ENCODE measurements at places on chromosomes 5 and 9. TPM values are rescaled to one million over a fixed set of nuclear protein-coding genes. Genes with fewer than 3 reads are reported as not detected.

Gene KCNV2
- total RNA-seq: not detected

DNA sequence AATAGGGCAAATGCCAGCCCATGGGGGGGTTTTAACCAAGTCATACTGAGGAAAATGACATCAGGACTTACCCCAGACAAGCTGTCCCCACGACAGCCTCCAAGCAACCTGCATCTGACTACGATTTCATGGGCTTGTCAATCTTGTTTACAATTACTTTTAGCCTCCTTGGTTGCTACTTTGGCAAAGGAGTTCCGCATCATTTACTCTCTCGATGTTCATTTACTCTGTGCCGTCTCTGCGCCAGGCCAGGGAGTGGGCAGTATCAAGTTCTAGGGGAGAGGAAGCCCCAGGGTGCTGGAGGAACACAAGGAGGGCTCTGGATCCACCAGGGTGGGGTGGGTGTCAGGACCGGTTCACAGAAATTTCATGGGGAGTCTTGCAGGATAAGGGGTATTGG is 23.9 kb downstream of the PTPN3 start:
- DNase-seq: no peak

Gene ROR2
- total RNA-seq: 12.4 TPM

Gene CER1
- 0.32 TPM for total RNA-seq

GRCh38 chr9:78921341-78921740 is 624.4 kb downstream of the PSAT1 start:
- no peak for DNase-seq

DNA sequence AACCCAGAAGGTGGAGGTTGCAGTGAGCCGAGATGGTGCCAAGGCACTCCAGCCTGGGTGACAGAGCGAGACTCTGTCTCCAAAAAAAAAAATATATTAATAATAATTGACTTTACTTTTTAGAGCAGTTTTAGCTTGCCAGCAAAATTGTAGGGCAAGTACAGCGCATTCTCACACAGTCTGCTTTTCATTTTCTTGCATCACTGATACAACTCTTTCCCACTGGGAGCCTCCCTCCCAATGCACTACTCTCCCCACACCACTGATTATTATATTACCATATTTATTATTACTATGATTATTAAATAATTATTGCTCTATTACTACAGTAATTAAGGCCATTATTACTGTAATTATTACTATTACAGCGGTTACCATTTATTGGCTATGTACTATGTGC is 212.8 kb downstream of the GNA14 start:
- DNase-seq: no peak

- no peak for DNase-seq
Observed at GRCh38 chr5:119323601-119324000, 32.2 kb upstream of the TNFAIP8 start.

DNA sequence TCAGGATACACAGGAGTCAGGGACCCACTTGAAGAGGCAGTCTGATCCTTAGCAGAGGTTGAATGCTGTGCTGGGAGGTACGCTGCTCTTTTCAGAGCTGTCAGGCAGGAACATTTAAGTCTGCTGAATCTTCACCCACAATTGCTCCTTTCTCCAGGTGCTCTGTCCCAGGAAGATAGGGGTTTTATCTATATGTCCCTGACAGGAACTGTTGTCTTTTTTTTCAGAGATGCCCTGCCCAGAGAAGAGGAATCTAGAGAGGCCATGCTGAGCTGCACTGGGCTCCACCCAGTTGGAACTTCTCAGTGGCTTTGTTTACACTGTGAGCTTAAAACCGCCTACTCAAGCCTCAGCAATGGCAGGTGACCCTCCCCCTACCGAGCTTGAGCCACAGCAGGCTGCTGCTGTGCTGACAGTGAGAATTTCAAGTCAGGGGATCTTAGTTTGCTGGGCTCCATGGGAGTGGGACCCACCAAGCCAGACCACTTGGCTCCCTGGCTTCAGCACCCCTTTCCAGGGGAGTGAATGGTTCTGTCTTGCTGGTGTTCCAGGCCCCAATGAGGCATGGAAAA is 169.0 kb downstream of the FBXL17 start:
- no peak for DNase-seq

Gene ACSL6
- total RNA-seq: 1.7 TPM

DNA sequence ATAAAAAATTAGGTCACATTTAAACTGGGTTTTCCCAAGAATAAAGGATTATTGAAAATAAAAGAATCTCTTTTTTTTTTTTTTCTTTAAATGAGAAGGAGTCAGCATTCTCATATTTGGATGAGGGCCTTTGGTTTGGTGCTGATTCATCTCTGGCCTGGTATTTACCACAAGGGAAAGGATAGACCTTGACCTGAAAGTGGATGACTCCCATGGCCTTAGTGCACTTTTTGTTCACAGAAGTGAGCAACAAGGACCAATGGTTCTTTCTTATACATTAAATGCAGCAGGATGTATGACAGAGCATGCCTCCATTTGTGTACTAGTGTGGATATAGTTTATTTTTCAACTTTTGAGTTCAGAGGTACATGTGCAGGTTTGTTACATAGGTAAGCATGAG is 6.9 kb downstream of the YTHDC2 start:
- no peak for DNase-seq

GRCh38 chr5:16234598-16234997 is 55.0 kb upstream of the MARCHF11 start:
- no peak for DNase-seq

- DNase-seq: no peak
Observed at GRCh38 chr9:91776409-91777291, 173.4 kb downstream of the ROR2 start.

DNA sequence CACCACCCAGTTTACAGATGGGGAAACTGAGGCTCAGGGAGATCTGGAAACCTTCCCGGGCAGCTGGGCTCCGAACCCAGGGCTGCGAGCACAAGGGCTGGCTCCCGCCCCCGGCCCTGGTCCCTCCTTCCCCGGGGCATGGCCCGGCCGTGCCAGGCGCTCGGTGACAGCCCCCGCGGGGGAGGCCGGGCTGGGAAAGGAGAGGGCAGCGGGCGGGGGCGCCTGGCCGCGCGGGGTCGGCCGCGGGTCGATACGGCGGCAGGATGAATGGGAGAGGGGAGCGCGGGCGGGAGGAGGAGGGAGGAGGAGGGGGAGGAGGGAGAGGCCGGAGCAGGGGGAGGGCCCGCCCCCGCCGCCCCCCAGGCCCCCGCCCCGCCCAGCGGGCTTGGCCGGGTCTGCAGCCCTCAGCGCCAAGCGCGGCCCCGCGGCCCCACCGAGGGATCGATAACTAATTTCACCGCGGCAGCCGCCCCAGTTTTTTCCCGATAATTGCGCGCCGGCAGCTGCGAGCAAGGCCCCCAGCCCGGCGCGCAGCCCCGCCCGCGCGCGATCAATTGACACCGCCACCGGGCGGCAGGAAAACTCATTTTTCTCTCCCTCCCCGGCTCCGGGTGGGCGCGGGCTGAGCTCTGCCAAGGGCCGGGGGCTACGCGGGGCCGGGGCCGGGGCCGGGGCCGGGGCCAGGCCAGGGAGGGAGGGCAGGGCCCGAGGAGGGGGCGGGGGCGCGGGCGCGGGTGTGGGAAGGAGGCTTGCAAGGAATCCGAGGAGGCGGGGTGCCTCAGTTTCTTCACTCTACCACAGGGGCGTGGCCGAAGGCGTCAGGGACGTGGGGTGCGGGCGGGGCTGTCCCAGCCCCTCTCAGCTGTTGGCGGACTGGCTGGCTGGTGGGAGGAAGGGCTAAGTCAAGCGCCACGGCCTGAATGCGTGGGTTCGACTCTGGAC is 52.1 kb downstream of the C9orf50 start:
- DNase-seq: peak; percentile 64

Gene LHX6
- not detected for total RNA-seq

DNA sequence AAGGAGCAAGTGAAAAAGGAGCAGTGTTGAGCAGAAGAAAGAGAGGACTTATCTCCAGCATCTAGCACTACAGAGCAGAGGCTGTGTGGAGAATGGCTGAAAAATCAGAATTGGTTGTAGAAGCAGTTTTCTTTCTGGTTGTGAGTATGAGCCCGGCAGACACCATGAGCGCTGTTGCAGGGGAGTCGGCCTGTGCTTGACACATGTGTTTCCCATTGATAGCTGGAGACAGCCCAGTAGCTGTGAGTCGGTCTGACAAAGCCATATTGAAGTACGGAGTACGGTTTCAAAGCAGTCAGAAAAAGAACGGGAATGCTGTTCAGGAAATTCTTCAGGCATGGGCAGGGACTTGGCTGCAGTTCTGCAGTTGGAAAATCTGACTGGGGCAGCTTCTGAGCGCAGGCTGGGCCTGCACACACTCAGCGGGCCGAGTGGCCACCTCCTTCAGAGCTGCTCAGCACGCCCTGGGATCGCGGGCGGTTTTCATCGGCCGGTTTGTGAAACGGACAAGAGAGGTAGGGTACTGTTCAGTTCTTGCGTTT is at the start of gene SGCD:
Gene SGCD, plus strand, starts transcription at position 447 of the 542 bp plus-strand sequence.
- DNase-seq: no peak

Gene FAM221B
- total RNA-seq: 0.19 TPM

DNA sequence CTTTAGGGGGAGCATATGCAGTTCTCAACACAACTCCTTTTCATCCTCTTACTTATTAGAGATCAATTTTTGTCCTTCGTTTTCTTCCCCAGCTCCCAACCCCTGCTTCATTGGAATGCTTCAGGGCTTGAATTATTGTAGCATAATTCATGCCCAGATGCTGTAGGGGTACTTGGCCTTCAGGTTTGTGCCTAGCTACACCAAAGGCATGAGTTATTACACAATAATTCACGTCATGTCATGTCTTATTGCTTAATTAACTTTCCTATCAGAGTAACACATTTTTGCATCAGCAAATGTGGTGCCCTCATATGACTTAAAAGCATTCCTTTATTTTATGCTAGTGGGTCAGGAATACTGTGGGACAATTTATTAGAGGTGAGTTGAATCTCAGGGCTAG is 507.2 kb downstream of the NFIB start:
- no peak for DNase-seq

- DNase-seq: no peak
Observed at GRCh38 chr9:93466416-93467061, 13.2 kb upstream of the FAM120AOS start.

GRCh38 chr9:6692881-6693361 is 47.4 kb upstream of the GLDC start:
- no peak for DNase-seq

GRCh38 chr5:148267962-148268361 is 632 bp upstream of the SPINK13 start:
- DNase-seq: no peak
